Cortex of kidney (tissue), 1 donor: ENCODE measurements at places on chromosomes 5 and 9.

DNA sequence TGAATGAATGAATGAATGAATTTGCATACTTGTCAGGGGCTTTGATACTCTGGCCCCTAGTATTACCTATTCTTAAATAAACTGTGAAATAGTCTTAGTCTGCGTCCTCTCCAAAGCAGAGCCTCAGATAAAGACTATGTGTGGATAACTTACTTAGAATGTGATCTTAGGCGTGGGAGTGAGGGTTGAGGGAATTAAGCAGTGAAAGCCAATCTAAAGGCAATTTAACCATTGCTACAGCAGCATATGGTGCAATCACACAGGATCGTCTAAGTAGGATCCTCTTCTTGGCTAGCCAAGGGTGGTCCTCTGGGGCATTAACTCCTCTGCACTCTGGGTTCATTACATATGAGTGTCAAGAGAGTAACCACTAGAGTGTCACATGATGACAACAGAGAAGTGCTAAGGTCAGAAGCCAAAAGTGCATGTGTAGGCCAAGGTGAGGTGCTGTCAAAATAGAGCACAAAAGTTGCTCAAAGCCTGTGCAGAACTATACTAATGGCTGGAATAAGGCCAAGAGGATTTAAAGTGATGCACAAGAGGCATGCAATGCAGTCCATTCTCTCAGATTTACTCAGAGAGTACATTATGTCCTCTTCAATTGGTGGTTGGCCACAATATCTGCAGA is 274.4 kb upstream of the SEMA6A start:
- no peak for DNase-seq

GRCh38 chr5:9617739-9618504 is 12.2 kb downstream of the TAS2R1 start:
- DNase-seq, result no peak

- DNase-seq, result no peak
Measured at GRCh38 chr5:67149057-67149950, 47.3 kb downstream of the CD180 start.

- DNase-seq, result no peak
Measured at GRCh38 chr9:6109986-6110385, 94.6 kb upstream of the RANBP6 start.

DNA sequence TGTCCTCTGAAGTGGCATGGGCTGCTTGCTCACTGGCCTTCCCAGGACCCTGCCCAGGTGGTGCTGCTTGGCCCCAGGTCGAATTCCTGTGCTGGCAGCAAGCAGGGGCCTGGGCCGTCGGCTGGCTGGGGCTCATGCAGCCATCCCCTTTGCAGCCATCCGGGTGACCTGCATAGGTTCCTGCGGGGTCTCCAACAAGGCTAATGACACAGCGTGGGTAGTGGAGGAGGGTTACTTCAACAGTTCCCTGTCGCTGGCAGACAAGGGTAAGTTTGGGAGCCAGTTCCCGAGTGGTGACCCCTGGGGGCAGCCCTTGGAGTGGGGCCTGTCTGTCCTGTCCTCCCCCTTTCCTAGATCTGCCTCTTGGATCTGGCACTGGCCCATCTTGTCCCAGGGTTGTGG is 6.1 kb upstream of the EHMT1 start:
- no peak for DNase-seq

DNA sequence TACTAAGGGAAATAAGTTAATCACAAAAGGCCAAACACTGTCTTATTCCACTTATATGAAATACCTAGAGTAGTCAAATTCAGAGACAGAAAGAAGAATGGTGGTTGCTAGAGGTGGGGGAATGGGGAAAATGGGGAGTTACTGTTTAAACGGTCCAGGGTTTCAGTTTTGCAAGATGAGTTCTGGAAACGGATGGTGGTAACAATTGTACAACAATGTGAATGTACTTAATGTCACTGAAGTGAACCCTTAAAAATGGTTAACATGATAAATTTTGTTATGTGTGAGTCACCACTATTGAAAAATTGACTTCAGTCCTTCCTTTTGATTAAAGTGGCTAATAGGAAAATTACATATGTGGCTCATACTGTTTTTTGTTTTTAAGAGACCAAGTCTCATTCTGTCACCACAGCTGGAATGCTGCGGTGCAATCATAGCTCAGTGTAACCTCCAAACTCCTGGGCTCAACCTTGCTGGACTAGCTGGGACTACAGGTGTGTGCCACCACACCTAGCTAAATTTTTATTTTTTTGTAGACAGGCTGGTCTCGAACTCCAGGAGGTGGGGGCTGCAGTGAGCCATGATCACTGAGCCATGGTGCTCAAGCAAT is 8.7 kb downstream of the UBQLN1 start:
- no peak for DNase-seq
